MM.1S (cell line): ENCODE measurements at places on chromosomes 2 and 18.

- H3K4me3 ChIP-seq: no peak overlapping the region
- H3K27me3 ChIP-seq: no peaks in the 10 kb centered on the region
- no peak overlapping the region for H3K27ac ChIP-seq
- DNase-seq: peak; percentile 40
Observed at GRCh38 chr2:128178650-128179460, 87.9 kb downstream of the UGGT1 start.

DNA sequence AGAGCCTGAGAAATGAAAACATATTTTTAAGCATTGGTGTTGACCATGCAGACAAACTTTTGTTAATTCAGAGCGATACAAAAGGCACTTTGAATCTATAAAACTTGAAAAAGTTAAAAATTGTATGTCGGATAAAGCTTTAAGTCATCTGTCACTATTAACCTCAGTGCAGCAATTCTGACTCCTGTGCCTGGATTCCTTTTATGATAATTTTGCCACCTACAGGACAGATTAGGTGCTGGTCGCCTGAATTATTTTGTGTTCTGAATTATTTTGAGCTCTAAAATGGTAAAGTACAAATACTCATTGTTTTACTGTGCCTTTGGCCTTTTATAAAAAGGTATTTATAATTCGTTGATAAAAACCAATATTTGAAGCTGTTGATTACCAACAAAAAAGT, 19.4 kb upstream of the RNF138 start:
- DNase-seq: peak; percentile 14
- H3K4me1 ChIP-seq: no peaks in the 10 kb centered on the region
- no peak overlapping the region for H3K4me3 ChIP-seq
- H3K27me3 ChIP-seq: no peaks in the 10 kb centered on the region
- no peaks in the 10 kb centered on the region for H3K36me3 ChIP-seq
- no peak overlapping the region for H3K27ac ChIP-seq

GRCh38 chr2:219334076-219334475, 1.5 kb upstream of the RESP18 start:
- H3K36me3 ChIP-seq: no peaks in the 10 kb centered on the region
- H3K4me1 ChIP-seq: no peaks in the 10 kb centered on the region
- no peak for DNase-seq
- no peak overlapping the region for H3K4me3 ChIP-seq

DNA sequence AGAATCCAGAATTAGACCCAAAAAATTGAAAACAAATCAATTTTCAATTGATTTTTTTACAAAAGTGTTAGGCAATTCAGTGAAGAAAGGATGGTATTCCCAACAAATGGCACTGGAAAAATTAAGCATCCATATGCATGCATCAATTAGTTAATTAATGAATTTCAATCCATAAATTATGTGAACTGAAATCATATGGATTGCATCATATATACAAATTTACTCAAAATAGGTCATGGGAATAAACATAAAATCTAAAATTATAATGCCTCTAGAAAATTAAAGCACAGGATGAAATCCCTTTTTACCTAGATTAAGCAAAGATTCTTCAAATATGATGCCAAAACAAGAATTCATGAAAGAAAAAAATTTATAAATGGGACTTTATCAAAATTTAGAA, 213.9 kb upstream of the KLHL29 start:
- no peak overlapping the region for H3K27ac ChIP-seq
- H3K27me3 ChIP-seq: no peaks in the 10 kb centered on the region

DNA sequence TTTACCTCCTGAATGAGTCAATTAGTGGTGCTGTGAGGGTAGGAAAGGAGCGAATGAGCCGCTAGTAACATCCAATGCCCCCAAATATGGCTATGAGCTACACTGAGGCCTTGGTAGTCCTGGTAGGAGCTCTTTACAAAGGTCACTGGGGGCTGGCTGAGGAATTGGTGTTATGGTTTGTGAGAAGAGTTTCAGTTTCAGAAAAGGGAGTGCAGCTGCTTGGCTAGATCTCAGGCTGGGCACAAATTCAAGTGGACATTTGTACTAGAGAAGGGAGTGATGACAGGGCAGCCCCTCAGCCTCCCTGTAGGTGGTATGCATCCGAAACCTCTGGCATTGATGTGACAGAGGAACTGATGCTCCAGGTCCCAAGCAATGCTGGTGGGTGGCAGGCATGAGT, 13.9 kb upstream of the PAIP2B start:
- H3K4me1 ChIP-seq: peaks cover 23% of the 10 kb centered on the region
- peak; percentile 66 for DNase-seq
- H3K27me3 ChIP-seq: no peaks in the 10 kb centered on the region
- no peaks in the 10 kb centered on the region for H3K36me3 ChIP-seq
- peak overlapping the region; percentile 37; the same call in 1 of the 2 replicates for H3K27ac ChIP-seq

DNA sequence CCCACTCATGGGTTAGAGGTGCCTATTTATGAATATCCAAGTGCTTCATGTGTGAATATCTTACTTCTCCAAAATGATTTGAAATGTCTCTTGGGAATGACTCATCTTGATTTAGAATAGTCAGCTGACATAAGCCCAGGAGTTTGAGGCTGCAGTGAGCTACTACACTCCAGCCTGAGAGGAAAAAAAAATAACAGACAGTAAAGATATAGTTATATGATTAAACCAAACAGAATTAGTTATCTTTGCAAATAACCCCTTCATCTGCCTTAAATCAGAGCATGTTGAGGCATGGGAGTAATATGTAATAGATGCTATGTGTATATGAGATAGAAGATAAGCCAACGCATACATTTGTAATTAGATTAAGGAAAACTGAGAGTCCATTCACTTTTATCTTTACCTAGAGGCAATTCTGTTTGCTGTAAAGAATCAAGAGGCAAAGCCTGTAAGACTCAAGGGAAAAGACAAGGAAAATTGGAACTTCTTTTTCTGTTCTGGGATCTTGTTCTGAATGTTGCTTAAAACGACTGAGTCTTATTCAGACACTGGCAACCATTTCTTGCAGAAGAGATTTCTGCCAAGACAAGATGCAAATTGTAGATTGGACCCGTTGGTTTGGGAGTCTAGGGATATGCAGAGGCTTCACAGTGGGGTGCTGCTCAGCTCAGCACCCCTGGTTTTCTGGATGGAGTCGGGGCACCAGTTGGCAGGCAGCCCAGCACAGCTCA, 104.4 kb downstream of the LIPG start:
- H3K27ac ChIP-seq: no peak overlapping the region
- no peaks in the 10 kb centered on the region for H3K36me3 ChIP-seq
- no peak for DNase-seq
- H3K27me3 ChIP-seq: no peaks in the 10 kb centered on the region
- H3K4me3 ChIP-seq: no peak overlapping the region

DNA sequence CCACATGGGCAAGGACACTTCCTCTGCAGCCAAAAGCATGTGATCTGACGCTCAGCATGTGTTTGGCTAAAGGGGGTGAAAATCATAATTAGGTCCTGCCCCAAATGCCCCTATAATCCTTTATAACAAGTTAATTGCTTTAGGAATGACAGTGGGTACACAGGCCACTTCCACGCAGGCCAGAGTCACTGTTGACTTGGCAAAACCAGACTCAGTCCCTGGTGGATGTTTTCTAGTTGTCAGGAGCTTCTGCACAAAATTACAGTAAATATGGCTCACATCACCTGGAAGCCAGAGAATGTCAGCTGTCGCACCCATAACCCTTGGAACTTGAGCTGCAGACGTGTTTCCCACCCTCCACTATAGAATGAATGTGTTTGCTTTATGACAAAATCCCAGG, 13.3 kb upstream of the PXDN start:
- H3K27me3 ChIP-seq: no peaks in the 10 kb centered on the region
- no peaks in the 10 kb centered on the region for H3K4me1 ChIP-seq
- no peak overlapping the region for H3K27ac ChIP-seq
- no peaks in the 10 kb centered on the region for H3K36me3 ChIP-seq
- no peak overlapping the region for H3K4me3 ChIP-seq

DNA sequence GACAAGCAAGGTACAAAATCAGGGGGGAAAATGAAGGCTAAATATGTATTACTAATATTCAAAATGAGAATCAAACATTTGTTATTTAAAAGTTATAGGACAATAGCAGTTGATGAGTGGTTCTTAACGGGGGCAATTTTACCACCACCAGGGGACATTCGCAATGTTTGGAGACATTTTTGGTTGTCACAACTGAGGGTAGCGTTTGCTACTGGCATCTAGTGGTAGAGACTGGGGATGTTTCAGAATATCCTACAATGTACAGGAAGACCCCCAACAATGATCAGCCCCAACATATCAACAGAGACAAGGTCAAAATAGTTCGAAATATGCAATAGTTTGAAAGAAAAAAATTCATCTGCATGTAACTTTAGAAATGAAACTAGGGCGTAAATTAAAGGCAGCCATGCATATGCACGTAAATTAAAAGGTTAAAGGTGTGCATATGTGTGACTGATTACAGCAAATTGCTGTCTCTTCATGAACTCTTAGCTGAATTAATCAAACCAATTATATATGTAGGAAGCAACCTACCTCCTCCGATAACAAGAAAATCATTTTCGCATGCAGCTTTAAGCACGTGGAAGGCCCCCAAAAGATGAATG, 61.2 kb upstream of the CUL3 start:
- no peaks in the 10 kb centered on the region for H3K36me3 ChIP-seq
- DNase-seq: peak; percentile 14
- no peaks in the 10 kb centered on the region for H3K4me1 ChIP-seq

GRCh38 chr2:204110751-204111516, 174.4 kb downstream of the ICOS start:
- DNase-seq: no peak
- peaks cover 32% of the 10 kb centered on the region for H3K4me1 ChIP-seq
- peak overlapping the region; percentile 28; the same call in 1 of the 2 replicates for H3K4me3 ChIP-seq
- H3K27ac ChIP-seq: peak overlapping the region; percentile 59; the same call in 1 of the 2 replicates

DNA sequence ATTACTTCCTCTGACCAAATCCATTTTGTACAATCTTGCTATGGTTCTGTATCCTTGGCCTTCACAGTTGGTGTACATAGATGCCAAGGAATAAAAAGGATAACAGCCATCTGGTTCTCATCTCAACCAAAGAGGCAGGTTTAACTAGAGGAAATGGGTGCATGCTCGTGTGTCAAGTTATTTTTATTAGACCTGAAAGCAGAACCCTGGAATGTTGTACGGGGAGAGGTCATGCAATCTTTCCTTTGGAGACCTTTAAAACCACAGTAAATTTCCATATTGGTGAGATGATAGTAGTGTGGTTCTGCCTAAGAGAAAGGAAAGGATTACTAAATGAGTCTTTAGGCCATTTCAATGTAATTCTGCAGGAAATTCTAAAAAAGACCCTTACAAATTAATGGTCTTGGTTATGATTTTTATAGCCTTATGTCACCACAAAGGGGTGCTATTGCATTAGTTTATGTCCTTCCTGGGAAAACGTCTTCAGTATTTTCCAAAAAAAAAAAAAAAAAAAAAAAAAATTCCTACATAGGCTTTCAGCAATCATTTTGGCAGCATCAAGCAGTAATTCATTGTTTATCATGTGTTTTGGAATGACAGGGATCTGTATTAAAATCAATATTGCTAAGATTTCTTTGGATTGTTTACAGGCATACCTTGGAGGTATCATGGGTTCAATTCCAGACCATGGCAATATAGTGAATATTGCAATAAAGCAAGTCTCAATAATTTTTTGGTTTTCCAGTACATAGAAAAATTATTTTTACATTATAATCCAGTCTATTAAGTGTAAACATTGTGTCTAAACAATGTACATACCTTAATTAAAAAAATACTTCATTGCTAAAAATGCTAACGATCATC, 270.8 kb downstream of the NYAP2 start:
- H3K4me1 ChIP-seq: no peaks in the 10 kb centered on the region
- no peaks in the 10 kb centered on the region for H3K27me3 ChIP-seq
- no peaks in the 10 kb centered on the region for H3K36me3 ChIP-seq
- no peak overlapping the region for H3K27ac ChIP-seq
- H3K4me3 ChIP-seq: no peak overlapping the region
- DNase-seq: no peak

- no peaks in the 10 kb centered on the region for H3K36me3 ChIP-seq
- H3K27ac ChIP-seq: no peak overlapping the region
- H3K27me3 ChIP-seq: no peaks in the 10 kb centered on the region
- H3K4me3 ChIP-seq: no peak overlapping the region
- no peaks in the 10 kb centered on the region for H3K4me1 ChIP-seq
Observed at GRCh38 chr18:59700535-59700967, 3.3 kb upstream of the CCBE1 start.

DNA sequence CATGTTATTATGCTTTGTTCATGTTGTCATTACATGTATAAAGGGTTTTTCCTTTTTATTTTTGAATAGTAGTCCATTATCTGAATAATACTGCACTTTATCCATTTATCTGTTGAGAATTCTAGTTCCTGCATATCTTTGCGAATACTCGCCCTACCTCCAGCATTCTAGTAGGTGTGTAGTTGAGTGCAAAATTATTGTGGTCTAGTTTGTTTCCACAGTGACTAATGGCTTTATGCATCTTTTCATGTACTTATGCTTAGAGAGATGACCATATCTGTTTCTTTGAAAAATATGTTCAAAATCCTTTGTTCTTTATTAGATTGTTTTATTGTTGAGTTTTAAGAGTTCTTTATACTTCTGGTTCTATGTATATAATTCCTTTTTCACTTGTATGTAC, 48.8 kb downstream of the EIF5B start:
- peaks cover 7% of the 10 kb centered on the region for H3K36me3 ChIP-seq
- no peak overlapping the region for H3K4me3 ChIP-seq
- H3K27me3 ChIP-seq: no peaks in the 10 kb centered on the region
- H3K4me1 ChIP-seq: no peaks in the 10 kb centered on the region
- no peak overlapping the region for H3K27ac ChIP-seq

- H3K4me1 ChIP-seq: no peaks in the 10 kb centered on the region
- H3K27ac ChIP-seq: no peak overlapping the region
- H3K4me3 ChIP-seq: no peak overlapping the region
- no peaks in the 10 kb centered on the region for H3K36me3 ChIP-seq
Observed at GRCh38 chr18:54232485-54233227, 8.2 kb upstream of the MBD2 start.

GRCh38 chr2:53087262-53087873, 680.2 kb upstream of the CHAC2 start:
- H3K27ac ChIP-seq: no peak overlapping the region
- H3K36me3 ChIP-seq: no peaks in the 10 kb centered on the region
- DNase-seq: no peak
- H3K27me3 ChIP-seq: no peaks in the 10 kb centered on the region
